ENCODE measurements at places on chromosomes 2 and 18. TPM values are rescaled to one million over a fixed set of nuclear protein-coding genes. Genes with fewer than 3 reads are reported as not detected.

DNA sequence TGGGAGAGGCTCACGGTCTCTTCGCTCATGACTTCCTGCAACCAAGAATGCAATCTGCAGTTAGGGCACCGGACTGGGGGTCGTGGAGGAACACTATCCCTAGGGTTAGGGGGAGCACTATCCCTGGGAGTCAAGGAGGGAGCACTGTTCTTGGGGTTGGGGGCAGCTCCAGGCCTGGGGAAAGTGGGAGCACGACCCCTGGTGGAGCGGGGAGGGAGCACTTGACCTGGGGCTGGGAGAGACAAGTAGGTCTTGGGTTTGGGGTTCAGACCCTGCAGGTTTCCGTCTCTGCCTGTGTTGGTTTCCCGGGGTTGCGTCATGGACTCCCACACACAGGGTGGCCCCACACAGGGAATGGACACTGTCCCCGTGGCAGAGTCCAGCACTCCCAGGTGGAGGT is 133.6 kb downstream of the TPO start:
- peaks cover 7% of the 10 kb centered on the region for H3K4me1 ChIP-seq
- no peak for DNase-seq
- no peak overlapping the region for H3K4me3 ChIP-seq
- H3K27me3 ChIP-seq = 0 out of 2 replicates have a peak, but pooled peaks cover 4% of the 10 kb centered on the region
- no peaks in the 10 kb centered on the region for H3K36me3 ChIP-seq

- no peak overlapping the region for H3K4me3 ChIP-seq
- H3K36me3 ChIP-seq = peaks cover 49% of the 10 kb centered on the region
- H3K27ac ChIP-seq = no peak overlapping the region
- H3K4me1 ChIP-seq = no peaks in the 10 kb centered on the region
- no peaks in the 10 kb centered on the region for H3K27me3 ChIP-seq
Observed at GRCh38 chr2:144414324-144414845, 105.5 kb downstream of the ZEB2 start.

DNA sequence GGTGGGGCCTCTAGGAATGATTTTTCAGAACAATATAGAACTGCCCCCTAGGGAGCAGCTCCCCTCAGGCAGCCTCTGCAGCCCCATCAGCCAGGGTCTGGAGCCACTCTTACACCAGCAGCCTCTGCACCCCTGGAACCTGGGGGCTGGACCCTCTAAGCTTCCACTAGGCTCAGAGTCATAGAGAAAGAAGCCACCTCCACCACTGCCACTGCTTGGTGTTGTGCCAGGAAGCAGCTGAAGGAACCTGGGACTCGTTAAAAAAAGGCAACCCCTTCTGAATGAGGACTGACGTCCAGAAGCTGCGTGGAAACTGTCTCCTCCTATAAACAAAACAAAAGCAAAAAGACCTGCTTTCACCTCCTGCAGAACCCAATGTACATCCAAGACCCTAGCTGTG is 98.1 kb upstream of the HS6ST1 start:
- H3K27ac ChIP-seq = no peak overlapping the region
- H3K27me3 ChIP-seq = no peaks in the 10 kb centered on the region
- no peaks in the 10 kb centered on the region for H3K36me3 ChIP-seq
- H3K4me3 ChIP-seq = no peak overlapping the region
- peaks cover 12% of the 10 kb centered on the region for H3K4me1 ChIP-seq

DNA sequence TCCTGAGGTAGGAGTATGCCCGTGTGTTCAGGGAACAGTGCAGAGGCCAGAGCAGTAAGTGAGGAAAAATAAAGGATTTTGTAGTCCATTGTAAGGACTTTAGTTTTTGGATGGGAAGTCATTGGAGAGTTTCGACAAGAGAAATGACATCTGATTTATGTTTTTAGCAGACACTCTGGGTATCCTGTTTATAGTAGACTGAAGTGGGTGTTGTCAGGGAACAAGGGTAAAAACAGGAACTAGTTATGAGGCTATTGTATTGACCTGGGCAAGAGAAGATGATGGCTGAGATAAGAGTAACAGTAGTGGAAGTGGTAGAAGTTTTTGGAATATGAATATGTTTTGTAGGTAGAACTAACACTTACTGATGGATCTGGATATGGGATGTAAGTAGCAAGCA is 59.8 kb downstream of the GTF2A1L start:
- H3K36me3 ChIP-seq = no peaks in the 10 kb centered on the region
- DNase-seq = no peak
- no peak overlapping the region for H3K4me3 ChIP-seq
- H3K27me3 ChIP-seq = no peaks in the 10 kb centered on the region
- no peak overlapping the region for H3K27ac ChIP-seq

DNA sequence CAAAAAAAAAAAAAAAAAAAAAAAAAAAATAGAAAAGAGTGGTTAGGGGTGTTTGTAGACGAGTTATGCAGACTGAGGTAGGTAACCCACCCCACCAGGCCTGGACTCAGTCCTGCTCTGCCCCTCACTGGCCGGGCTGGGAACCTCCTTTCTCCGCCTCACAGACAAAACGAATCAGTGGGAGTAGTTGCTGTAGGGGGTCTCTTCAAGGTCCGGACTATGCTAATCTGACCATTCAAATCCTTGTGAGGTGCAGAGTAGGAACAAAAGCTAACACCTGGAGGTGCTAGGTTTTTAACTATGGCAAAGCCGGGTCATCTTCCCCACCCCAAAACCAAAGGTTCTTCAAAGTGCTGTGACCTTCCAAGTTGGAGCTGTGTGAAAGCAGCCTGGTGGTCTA is 223.7 kb downstream of the SLC4A3 start:
- H3K4me1 ChIP-seq = no peaks in the 10 kb centered on the region
- H3K36me3 ChIP-seq = no peaks in the 10 kb centered on the region
- no peak overlapping the region for H3K4me3 ChIP-seq
- H3K27ac ChIP-seq = no peak overlapping the region

Gene CCL20
- total RNA-seq = 4.3 TPM

Measured in SJCRH30 (cell line).